ENCODE measurements at places on chromosomes 5 and 9.

DNA sequence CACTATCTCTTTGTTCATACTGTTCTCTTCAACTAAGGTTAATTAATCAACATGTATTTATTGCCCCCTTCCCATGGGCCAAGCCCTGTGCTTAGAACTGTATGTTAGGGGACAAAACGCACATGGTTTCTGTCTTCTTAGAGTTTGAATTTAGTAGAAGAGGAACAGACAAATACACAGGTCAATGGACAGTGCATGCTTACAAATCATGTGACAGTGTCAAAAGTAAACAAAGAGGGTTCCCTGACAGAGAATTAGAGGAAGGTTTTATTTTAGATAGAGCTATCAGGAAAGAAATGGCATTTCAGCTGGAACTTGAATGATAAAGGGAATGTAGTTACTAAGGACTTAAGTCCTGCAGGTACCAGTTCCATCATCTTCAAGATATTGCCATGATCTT, 145.2 kb upstream of the CCDC152 start:
- DNase-seq = no peak

- DNase-seq = no peak
These were observed 5.1 kb upstream of the SLC12A7 start for GRCh38 chr5:1116977-1117376.

DNA sequence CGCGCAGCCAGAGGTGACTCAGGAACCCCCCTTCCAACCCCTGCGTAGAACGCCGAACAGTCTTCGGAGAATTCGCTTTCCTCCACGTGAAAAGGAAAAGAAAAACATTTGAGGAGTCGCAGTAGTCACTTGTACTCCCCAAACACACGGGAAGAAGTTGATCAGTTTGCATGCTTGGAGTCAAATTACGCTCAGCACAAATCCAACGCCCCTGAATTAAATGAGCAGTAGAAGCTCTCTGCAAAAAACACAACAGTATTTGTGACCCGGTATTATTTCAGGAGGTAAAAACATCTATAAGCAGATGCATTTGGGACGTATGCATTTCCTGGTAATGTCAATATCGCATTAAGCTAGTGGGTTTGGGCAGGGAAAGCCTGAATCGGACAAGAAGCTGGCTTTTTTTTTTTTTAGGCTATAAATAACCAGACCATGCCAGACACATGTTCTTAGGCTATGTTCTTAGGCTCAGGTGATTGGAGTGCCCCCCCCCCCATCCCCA, 854 bp upstream of the ARL15 start:
- no peak for DNase-seq

- no peak for DNase-seq
These were observed 1352.0 kb upstream of the NUDT12 start for GRCh38 chr5:104914536-104915070.

DNA sequence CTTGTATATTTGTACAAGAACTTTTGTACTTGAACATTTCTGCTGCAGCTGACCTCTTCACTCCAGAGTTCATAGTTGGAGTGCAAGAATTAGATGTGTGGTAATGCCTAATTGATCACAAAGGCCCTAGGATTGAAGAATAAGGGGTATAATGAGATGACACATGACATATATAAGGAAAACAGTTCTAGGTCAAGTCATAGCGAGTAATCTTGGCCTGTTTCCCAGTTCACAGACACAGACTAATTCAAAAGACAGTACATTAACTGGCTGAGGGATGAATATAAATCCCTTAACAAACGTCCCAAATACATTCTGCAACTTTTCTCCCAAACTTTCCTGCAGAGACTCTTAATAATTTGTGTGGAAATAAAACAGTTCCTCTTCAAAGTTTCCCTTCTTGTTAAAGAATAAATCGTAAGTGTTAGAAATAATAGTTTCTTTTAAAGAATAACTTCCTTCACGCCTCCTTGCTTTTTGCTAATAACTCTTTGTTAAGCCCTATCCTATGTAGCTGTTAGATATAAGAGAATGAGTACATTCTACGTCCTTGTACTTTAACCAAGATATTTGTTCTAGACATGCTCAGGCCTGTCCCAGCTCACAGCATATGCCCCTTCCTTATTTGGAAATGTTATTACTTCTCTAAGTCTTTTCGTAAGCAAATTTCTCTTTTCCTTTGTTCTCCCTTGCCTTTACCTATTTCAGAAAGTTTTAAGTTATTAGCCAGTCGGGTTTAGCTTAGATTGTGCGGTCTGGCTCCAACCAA, 556.4 kb upstream of the CTNND2 start:
- no peak for DNase-seq

GRCh38 chr5:110544603-110545002, 181.9 kb downstream of the TMEM232 start:
- DNase-seq = no peak

- DNase-seq = no peak
These were observed 29.4 kb downstream of the LCP2 start for GRCh38 chr5:170268153-170268689.

- DNase-seq = no peak
These were observed 13.0 kb downstream of the DNAJC18 start for GRCh38 chr5:139426203-139426885.

DNA sequence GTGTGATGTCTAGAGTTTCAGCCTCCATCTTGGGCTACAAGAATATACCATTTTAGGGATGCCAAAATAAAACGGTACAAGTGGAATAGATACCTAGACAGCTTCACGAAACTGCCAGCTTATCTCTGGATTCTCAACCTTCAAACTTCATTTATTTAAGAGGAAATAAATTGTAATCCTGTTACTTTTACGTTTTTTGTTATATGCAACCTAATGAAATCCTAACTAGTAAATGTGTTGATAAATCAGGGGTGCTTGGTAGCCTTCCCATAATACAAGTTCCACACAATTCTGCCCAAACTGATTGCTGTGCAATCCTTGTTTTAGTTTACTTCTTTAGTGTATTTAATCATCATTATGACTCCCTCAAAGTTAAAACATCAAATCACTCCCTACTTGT, 75.5 kb downstream of the SSBP2 start:
- DNase-seq = no peak

DNA sequence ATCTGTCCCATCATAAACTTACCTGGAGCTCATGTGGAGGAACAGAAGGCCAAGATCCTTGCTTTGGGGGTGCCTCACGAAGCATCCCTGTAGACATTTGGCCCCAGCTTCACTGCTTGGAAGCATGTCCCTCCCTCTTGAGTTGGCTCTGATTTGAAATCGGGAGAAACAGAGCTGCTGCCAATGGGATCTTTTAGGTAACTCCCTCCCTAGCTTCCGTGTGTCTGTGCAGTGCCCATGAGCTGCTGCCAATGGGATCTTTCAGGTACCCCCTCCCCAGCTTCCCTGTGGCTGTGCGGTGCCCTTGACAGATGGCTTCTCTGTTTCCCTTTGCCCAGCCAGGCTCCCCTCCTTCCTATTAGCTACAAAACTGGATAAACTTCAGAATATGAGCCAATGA, 178.0 kb downstream of the NR3C1 start:
- DNase-seq = no peak

DNA sequence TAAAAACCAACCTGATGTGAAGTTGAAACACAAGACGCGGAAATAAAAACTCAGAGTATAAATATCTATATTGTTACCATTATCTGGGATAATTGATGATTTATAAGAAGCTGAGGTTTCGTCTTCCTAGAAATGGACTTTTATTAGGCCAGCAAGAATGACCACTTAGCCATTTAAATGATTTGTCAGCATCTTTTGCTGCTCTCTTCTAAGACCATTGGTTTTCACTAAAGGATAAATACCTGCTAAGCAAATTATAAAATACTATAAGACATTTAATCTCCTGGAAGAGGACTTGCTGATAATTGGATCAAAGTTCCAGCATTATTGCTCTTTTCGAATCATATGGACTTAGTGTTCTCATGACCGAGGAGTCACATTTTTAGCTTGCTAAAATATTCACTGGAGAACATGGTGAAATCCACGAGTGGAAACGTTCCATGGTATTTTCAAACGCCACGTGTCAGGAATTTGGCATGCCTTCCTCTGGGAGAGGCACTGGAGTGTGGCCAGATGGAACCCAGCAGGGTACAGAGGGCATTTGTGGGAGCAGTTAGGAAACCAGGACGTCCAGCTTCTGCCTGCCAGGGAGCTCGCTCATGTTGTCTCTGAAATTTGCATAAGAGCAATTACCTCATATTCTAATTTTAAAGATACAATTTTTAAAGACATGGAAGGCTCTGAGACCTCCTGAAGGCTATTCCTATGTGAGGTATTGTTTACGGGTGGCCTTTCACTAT, 43.1 kb downstream of the TNFAIP8 start:
- DNase-seq = no peak

DNA sequence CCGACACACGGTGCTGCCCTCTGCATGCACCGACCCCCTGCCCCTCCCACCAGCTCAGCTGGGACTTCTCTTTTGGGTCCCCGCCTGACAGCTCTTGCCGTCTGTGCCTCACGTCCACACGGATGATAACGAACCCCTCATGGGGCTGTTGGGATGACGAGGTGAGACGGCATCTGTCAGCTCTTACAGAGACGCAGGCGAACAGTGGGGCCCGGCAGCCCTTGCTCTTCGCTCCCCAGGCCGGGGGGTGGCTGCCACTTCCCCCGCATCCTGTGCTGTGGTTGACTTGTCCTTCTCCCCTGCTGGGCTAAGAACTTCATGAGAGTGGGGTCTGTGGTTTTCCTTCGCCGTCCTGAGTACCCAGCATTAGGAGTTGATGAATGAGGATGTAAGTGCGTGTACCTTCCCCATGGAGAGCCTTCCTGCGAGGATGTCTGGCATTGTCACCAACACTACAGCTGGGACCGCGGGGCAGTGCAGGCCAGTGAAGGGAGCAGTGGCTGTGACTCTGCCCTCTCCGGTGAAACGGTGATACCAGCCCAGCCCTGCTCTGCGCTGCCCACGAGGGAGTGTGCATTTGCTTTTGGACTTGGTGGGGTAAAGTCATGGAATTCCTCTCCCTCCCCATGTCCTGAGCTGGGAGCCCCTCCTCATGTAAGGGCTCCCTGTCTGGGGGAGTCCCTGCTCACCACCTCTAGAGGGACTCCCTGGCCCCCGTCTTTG, 23.2 kb downstream of the HK3 start:
- no peak for DNase-seq

DNA sequence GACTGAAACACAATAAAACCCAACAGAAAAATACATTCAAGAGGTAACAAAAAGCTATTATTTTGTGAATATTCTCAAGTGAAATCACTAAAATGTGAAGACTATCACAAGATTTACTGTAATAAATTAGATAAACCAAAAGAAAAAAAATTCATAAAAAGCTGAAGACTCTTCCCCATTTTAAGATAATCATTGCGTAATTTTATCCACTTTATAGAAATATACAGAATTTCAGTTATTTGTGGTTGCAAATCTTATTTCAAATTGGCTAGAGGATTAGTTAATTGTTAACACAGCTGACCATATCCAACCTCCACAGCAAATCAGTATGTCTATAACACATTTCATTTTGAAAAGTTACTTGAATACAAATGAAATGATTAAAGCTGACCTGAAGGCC, 7.7 kb upstream of the TMEM267 start:
- no peak for DNase-seq

DNA sequence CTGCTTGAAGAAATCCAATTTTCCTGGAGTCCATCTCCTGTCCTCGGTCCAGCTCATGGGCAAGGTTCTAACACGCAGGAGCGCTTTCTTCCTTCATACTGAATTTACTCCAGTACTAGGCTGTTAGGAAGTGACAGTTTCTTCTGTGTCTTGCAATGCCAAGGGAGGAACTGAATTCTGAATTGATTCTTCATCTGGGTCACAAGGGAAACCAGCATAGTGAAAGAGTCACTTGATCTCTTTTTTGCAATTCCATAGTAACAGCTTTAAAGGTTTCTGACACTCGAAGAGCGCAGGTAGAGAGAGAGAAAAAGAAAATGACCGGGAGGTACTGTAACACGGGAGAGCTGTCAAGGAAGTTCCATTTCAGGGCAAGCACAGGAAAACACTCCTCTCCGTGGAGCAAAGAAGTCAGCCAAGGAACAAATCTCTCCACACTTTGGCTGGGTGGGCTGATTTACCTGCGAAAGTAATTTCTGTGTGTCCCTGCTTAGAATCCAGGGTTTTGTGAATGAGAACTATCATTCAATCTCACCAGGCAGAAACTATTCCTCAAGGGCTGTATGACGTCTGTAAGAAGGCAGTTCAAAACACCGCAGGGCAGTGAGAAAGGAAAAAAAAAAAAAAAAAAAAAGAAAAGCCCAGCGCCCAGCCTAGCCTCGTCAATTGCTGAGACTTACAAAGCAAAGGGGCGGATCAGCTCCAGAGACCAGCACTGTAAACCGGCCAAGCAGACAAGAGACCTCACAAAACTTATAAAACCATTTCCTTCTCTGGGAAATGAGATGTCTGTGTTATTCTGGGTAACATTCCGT, 617.8 kb downstream of the PDE4D start:
- DNase-seq = no peak

- no peak for DNase-seq
These were observed 72.7 kb upstream of the SPATA31D4 start for GRCh38 chr9:81855538-81855937.

DNA sequence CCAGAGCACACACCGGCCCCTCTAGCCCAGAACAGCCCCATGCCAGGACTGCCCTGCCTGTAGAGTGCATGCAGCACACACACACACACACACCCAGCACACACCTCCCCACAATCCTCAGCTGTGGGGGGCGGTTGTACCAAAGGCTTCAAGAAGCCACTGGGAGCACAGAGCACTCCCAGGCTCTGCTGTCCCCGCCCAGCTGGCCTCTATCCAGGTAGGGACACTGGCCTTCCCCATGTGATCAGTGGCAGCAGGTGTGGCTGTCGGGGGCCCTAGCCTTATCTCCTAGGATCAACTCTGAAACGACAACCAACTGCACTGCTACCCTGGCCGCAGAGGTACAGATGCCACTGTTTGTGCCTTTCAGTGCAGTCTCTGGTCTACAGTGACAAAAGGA, 2.0 kb downstream of the ANAPC2 start:
- DNase-seq = no peak

DNA sequence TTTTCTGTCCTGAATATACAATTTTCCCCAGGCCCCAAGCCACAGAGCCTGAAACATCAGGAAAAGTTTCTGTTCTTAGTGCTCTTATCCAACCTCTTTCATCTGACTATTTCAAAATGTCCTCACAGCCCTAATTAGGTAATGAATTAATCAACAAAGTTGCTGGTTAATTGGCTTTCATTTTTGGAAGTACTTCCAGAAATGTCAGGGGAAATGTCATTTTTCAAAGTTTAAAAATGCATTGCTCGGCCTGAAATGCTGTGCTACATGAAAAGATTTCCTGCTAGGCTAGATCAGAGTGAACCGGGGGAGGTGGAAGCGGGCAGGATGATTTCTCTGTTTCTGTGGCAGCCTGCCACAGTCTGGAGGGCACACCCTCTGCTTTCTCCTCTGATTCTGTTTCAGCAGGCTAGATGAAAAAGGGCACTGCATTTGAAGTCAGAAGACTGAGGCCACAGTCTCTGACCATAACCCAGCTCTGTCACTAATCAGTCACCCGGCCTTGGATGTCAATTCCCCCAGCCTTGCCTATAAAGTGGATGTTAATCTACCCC, 55.9 kb upstream of the BARX1 start:
- DNase-seq = no peak

DNA sequence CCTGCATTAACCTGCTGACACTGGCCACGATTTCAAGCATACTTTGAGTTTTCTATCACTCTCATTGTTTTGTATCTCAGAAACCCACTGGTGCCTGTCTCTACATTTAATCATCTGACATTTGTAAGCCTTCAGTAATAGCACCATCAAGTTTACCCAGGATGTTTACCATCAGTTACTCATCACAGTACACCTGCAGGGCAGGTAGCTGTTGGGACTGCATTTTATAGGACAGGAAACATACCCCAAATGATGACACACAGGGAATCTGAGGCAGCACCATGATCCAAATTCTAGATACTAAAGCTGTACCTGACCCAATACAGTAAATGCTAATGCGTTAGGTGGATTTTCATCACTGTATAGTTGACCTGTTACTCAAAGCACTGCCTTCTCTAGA, 114.2 kb downstream of the FEM1C start:
- peak; percentile 9 for DNase-seq

Data from NCI-H510A treated with DMSO at 0.1 percent for 48 hours (cell line).